ENCODE measurements at places on chromosomes 5 and 9. TPM values are rescaled to one million over a fixed set of nuclear protein-coding genes. Genes with fewer than 3 reads are reported as not detected.

The OBP2B gene
- not detected for total RNA-seq

The LCN9 gene
- total RNA-seq, result not detected

The NDFIP1 gene
- 62.3 TPM for total RNA-seq

The CAMSAP1 gene
- total RNA-seq, result 22.8 TPM

The PCDHGC5 gene
- total RNA-seq, result 1.1 TPM

The SARDH gene
- total RNA-seq, result 6.7 TPM

The SHISAL2B gene
- not detected for total RNA-seq

The TNFSF8 gene
- total RNA-seq, result not detected

The IFNA13 gene
- total RNA-seq, result not detected

The PRRT1B gene
- total RNA-seq, result not detected

The RGS7BP gene
- under 0.01 TPM for total RNA-seq

The SPATA31A3 gene
- total RNA-seq, result not detected

The STKLD1 gene
- total RNA-seq, result 0.13 TPM

The NIPAL4 gene
- total RNA-seq, result not detected

The TLR4 gene
- total RNA-seq, result 0.64 TPM

The HACD4 gene
- total RNA-seq, result 5.3 TPM

The LCN10 gene
- total RNA-seq, result not detected

The ANGPTL2 gene
- 10.1 TPM for total RNA-seq

The RETREG1 gene
- 0.16 TPM for total RNA-seq

The RECK gene
- 8.9 TPM for total RNA-seq

The ALDH7A1 gene
- 24.4 TPM for total RNA-seq

The ZCCHC9 gene
- 18.6 TPM for total RNA-seq

The ZNF658 gene
- total RNA-seq, result 4.8 TPM

The SPATA31C1 gene
- not detected for total RNA-seq

The EGFL7 gene
- 26.7 TPM for total RNA-seq

The IRX2 gene
- total RNA-seq, result 0.64 TPM

The GABRB2 gene
- total RNA-seq, result 0.65 TPM

The FCN2 gene
- not detected for total RNA-seq

The FOXD4L6 gene
- 1.4 TPM for total RNA-seq

The F2RL1 gene
- total RNA-seq, result 125 TPM

The EPB41L4A gene
- total RNA-seq, result 1.6 TPM

The LCN6 gene
- total RNA-seq, result not detected

The SPOCK1 gene
- 27.8 TPM for total RNA-seq

The ABCA1 gene
- 36.3 TPM for total RNA-seq

The MYOT gene
- total RNA-seq, result not detected

The MSMP gene
- not detected for total RNA-seq

The ACOT12 gene
- not detected for total RNA-seq

The NAIP gene
- total RNA-seq, result 4.2 TPM

The MYORG gene
- total RNA-seq, result 2.1 TPM

The KCNV2 gene
- total RNA-seq, result not detected

The IFNB1 gene
- total RNA-seq, result not detected

The SPATA31E1 gene
- not detected for total RNA-seq

The PHF24 gene
- total RNA-seq, result 0.40 TPM

The NPR3 gene
- total RNA-seq, result 2.7 TPM

The GTF2H2C gene
- total RNA-seq, result 31.0 TPM

The MYMK gene
- total RNA-seq, result 1.0 TPM

The PTPRD gene
- total RNA-seq, result 65.2 TPM

The DNAH5 gene
- total RNA-seq, result 1.7 TPM
